ENCODE measurements at places on chromosomes 12 and 14.

- no peak for DNase-seq
Observed at GRCh38 chr12:132229193-132229760, 85.0 kb downstream of the NOC4L start.

GRCh38 chr14:68630611-68631393 lies 162.1 kb downstream of the ZFP36L1 start:
- no peak for DNase-seq

DNA sequence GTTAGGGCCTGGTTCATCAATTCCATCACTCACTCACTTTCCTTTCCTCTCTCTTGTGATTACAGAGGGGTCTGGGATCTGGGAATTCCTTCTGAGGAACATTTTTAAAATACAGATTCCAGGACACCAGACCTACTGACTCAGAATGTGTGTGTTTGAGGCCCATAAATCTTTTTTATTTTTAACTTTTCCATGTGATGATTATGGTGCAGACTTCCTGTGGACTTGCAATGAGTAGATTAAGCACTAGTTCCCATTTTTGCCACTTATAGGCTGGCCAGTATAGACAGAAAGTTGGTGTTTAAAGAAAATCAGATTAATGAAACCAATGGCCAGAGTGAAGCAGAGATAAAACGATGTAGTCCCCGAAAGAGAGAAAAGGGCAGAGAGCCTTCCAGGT lies 28.1 kb downstream of the SLC41A2 start:
- no peak for DNase-seq

DNA sequence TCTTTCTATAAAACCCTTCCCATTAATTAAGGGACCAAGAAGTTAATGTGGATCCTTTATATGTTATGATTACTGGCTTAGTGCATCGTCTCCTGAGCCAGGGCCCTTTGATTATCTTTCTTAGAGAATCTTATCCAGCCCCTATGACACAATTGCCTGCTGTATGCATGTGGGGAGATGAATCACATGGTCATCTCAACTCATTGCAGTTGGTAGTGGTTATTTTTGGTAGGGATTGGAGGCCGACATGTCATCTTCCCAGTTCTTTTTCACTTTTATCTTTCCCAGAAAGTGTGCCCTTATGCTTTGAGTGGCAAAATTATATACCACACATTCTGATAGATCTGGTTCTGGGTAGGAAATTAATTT lies 26.0 kb downstream of the ZNF664 start:
- peak; percentile 30 for DNase-seq

DNA sequence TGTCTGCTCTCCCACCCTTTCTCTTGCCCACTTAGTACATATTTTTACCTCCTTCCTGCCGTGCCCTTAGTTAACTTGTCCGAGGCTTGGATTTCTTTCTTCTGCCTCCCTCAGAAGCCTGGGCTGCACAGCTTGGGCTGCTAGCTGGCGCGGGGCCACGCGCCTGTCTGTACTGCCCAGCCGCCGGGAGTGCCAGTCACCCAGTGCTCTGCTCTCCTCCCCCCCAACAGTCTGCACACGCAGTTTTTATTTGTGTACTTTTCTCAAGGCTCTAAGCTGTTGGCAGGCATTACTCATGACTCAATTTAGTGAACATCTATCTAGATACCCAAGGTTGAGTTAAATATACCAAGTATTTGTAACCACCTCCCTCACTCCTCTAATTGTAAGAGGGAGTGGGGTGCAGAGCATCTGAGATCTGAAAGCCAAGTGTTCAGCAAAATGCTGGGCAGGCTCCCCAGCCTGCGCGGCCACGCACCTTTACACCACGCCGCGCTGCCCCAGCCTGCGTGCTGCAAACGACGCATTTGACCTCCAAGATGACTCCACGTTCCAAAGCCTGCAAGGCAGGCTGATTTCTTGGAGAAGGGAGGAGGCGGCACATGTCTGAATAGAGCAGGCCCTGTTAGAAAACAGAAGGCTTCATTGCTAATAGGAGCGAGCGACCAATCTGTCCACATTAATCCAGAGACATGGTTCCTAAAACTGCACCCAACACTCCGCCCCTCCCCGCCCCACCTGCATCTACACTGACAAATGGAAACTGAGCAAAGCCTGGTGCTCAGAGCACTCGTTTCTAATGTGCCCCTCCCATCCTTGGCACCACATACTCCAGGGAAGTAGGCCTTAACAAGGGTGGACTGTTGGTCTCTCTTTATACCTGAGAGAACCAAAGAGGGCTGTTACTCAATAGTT lies 18.2 kb upstream of the CACNA2D4 start:
- DNase-seq, result peak; percentile 57

- DNase-seq, result no peak
Observed at GRCh38 chr12:19245106-19245505, 115.6 kb downstream of the PLEKHA5 start.

DNA sequence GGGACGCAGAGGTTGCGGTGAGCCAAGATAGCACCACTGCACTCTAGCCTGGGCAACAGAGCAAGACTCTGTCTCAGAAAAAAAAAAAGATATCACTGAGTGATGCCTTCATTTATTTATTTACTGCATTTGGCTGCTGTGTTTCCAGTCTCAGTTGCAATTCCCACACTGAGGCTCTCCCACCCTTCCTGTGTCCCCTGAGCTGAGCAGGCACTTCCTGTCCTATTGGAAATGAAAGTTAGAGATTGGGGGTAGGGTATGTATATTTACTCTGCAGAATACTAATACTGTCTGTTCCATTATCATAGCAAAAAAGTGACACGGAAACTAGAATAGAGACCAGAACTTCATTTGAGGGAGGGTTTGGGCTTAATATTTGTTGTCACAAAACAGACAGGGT lies 1.6 kb upstream of the RBMS2 start:
- no peak for DNase-seq

DNA sequence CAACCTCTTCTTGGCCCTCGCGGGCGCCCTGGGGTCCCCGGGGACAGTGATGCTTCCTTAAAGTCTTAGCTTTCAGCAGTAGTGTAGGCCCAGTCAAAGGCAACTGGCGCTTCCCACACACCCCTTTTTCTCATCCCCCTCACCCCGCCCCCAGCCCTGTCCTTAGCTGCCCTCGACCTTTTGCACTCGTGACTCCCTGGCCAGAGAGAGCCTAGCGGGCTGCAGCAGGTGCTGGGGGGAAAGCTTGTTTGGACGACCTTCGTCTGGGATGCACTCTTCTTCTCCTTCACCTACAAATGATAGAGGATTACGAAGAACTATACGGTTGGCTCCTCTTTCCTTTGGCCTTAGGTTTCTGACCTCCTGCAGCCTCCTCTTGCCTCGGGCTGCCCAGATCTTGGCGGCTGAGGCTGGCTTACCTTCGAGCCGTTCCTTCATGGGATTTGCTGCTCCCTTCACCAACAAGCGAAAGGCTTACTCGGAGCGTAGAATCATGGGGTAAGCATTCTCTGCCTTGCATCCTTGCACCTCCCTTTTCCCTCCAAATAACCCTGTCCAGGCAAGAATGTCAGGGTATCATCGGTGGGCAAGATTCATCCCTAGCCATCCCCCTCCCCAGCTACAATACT lies 815 bp downstream of the COQ10A start:
- no peak for DNase-seq

GRCh38 chr14:100051543-100051942 lies 13.7 kb upstream of the EVL start:
- no peak for DNase-seq

GRCh38 chr12:71160585-71160984 lies 2.8 kb upstream of the TSPAN8 start:
- DNase-seq, result no peak

- DNase-seq, result no peak
Observed at GRCh38 chr12:16472631-16473030, 125.2 kb downstream of the MGST1 start.

DNA sequence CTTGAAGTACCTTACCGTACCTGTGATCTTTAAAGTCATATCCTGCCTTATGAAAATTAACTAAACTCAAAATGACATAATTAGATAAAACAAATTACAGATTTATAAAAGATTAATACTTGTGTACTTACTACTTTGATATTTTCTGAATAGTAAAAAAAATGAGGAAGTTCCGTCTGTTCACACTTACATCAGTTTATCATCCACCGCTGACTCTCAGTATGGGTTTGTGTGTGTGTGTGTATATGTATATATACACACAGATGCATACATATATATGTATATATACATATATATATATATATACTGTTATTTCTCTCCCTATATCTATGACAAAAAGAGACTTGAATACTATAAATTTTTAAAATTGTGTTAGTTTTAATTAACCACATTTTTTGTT lies 65.0 kb upstream of the MON2 start:
- no peak for DNase-seq

DNA sequence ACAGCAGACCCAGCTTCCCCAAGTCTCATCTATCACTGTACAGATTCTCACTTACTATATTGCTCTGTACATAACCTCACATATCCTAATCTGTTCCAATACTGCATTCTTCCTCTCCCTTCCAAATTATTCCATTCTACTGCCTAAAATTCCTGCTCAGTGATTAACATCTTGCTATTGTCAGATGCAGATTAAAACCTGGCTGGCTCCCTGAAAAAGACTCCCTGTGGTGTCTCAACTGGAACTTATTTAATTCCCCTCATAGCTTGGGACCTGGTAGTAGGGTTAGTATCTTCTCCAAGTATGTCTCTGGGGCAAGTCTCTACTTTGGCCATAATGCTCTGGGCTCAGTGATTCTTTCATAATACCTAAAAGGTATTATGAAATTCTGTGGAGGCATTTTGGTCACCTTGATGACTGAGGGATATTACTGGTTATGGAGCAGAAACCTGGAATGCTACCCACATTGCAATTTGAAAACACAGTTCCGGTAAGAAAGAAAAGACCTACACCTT lies 55.8 kb downstream of the PAWR start:
- no peak for DNase-seq

GRCh38 chr12:20320552-20320951 lies 47.8 kb upstream of the PDE3A start:
- no peak for DNase-seq

GRCh38 chr12:57223191-57224165 lies 6.0 kb upstream of the SHMT2 start:
- DNase-seq, result no peak

- no peak for DNase-seq
Observed at GRCh38 chr14:101828046-101828445, 66.5 kb downstream of the PPP2R5C start.

GRCh38 chr12:62760779-62761178 lies 174.2 kb downstream of the PPM1H start:
- DNase-seq, result peak; percentile 30
